ENCODE measurements at places on chromosomes 3 and 15.

- no peak for DNase-seq
These were observed 95.9 kb upstream of the ATP11B start for GRCh38 chr3:182697345-182697919.

DNA sequence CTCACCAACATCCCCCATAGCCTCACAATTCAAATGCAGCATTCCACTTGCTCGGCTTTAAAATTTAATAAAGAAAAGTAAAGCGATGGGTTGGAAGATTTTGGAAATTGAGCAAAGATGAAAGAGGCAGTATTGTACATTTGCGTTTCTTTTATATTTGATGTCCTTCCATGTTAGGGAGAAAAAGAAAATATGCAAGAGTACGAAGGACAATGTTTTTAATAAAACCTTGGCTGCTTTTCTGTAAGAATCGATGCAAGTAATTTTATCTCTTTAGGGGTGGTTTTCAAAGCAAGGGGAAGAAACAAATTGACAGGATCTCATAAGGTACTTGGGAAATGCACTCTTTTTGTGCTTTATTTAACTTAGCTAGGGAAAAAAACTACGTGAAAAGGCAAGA, 61.8 kb upstream of the TSC22D2 start:
- no peak for DNase-seq

- no peak for DNase-seq
These were observed 356.3 kb upstream of the PROK2 start for GRCh38 chr3:72141264-72141663.

DNA sequence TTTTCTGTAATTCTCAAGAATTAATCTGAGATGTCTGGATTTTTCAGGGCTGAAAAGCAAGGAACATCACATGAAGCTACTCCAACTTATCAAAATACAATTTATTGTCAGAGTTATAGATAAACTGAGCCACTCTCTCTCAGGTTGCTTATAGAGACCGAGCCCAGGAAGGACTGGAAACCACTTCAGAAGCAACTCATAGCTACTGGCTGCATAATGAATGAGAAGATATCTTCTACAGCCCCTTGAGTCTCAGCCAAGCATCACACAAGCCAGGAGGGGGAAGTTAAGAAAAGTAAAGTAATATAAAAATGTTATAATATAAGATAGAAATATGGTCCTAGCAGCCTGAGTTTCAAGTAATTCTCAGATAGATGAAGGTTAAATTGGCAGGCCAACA, 186.0 kb downstream of the TNIK start:
- no peak for DNase-seq

GRCh38 chr15:62644216-62644888, 398.2 kb upstream of the TPM1 start:
- no peak for DNase-seq

GRCh38 chr3:152352554-152352953, 83.8 kb downstream of the MBNL1 start:
- DNase-seq = no peak
